Astrocyte of the cerebellum (primary cell): ENCODE measurements at places on chromosomes 4 and X.

DNA sequence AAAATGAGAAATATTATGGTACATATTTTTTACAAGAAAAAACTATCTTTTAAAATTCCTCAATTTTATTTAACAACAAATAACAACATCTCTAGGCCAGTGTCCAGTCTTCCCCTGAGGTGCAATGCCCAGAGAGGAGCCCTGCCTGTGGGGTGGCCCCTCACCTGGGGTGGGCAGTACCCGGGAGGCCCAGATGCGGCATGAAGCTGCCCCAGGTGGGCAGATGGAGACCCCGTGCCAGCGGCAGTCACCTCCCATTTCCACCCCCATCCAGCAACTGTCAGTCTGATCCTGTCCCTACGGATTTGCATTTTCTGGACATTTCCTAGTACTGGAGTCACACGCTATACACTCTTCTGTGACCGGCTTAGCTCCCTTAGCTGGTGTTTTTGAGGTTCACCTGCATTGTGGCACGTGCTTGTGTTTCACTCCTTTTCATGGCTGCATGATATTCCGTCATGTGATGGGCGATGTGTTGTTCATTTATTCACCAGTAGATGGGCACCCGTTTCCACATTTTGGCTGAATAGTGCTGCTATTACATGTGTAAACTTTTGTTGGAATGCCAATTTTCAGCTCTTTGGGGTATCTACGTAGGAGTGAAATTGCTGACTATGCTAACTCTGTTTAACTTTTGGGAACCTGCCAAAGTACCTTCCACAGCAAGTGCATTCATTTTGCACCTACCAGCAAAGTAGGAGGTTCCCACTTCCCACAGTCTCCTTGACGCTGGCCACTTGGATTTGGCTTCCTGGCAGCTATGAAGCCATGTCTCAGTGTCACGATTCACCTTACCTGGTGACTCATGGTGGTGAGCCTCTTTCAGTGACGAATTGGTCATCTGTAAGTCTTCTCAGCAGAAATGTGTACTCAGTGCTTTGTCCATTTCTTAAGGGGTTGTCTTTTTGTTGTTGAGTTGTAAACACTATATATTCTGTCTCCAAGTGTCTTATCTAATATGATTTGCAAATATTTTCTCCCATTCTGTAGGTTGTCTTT lies 11.7 kb upstream of the MAEA start:
- DNase-seq = no peak

GRCh38 chrX:154804261-154804956 lies 876 bp downstream of the MPP1 start:
- no peak for DNase-seq

DNA sequence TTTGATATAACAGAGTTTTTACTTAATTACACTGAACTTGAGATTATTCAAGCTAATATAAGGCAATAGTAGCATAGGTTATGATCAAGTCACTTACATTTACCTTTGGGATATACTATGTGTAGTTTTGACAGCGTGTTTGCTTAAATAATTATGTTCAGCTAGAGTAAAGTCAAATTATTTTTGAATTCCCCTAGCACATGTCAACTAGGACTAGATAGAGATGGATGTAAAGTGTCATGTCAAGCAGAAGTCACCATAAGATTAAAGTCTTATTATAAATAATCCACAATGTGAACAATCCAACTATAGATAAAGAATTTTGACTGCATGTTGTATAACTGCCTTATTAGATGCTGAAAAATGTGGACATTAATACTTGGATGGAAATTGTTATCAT lies 665.2 kb downstream of the GRID2 start:
- no peak for DNase-seq

DNA sequence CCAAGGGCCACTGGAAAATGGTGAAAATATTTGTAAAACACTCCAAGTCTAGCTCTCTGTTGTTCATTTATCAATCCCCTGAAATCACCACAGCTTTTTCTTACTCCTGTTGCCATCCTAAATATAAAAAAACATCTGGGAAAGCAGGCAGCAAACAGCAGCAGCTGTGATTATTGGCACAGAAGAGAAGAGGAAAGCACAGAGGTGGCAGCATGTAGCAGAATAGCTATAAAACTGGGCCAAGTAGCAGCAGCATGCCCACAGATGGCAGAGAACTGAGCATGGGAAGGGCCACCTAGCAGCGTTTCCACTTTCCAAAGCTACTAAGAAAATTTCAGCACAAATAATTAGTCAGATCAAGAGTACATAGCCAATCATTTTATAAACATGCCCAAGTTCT lies 307.2 kb downstream of the SLC7A11 start:
- no peak for DNase-seq

- peak; percentile 67 for DNase-seq
These were observed 34.4 kb downstream of the NFKB1 start for GRCh38 chr4:102535398-102536082.

DNA sequence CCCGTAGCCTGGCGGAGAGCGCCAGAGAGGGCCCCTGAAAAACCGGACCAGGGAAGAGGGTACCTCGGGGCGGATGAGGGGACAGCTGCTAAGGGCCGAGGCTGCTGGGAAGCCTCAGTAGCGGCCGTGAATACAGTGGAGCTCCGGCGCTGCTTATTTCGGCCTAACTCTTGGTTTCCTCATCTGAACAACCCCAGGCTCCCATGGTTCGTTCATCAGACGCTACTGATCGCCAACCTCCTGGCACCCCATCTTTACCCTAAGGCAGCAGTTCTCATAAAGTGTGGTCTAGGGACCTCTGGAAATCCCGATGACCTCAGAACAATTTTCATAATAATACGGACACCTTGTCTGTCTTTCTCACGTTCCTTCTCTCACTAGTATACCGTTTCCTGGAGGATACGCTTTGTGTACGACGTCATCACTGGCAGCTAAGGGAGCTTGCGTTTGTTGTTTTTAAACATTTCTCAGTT lies 645 bp upstream of the RAB28 start:
- DNase-seq = no peak

DNA sequence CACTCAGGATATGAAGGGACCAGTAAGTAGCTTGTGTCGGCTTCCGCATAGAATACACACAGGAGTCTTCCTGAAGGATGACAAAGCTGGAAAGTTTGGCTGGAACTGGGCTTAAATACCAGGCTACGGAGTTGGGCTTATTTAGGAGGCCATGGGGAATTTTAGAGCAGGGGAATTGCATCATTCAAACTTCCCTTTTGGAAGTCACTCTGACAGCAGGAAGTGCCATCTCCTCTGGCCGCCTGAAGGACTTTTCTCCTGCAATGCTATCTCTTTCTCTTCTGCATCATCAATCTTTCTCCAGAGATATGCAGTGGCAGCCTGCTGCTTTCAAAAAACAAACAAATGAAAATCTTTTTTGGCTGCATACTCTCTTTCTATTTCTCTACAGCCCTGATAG lies 48.4 kb upstream of the PAK3 start:
- DNase-seq = no peak

- no peak for DNase-seq
These were observed 12.6 kb downstream of the SH3RF1 start for GRCh38 chr4:169258141-169258540.

DNA sequence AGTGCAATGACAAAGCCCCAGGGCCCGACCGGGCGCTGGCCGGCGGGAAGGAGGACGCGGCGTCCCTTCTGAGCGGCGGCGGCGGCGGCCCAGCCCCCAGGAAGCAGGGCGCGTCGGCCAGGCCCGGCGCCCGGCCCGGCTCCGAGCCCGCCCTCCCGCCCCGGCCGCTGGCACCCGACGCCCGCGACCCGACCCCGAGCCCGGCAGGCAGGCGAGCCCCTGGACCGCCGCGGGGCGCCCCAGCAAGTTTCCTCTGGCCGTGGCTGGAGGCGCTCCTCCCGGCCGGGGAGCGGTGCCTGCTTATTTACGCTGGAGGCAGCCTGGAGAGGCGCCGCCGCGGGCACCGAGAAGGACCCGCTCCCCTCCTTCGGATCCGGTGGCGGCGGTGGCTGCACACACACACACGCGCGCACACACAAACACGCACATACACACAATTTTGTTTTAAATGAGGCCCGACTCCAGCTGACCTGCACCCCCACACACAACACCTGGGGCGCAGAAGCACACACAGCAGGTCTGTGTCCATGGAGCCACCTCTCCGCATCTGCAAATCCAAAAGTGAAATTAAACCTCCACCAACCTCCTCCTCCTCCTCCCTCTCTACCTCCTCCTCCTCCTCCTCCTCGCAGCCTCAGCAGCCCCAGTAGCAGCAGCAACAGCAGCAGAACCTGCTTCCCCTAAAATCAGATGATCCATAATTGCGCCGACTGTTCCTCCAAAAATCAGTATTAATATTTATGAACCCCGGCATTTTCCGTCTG lies 669 bp downstream of the IRF2 start:
- DNase-seq = no peak

- DNase-seq = no peak
These were observed 36.1 kb downstream of the TMEM165 start for GRCh38 chr4:55431710-55432336.

DNA sequence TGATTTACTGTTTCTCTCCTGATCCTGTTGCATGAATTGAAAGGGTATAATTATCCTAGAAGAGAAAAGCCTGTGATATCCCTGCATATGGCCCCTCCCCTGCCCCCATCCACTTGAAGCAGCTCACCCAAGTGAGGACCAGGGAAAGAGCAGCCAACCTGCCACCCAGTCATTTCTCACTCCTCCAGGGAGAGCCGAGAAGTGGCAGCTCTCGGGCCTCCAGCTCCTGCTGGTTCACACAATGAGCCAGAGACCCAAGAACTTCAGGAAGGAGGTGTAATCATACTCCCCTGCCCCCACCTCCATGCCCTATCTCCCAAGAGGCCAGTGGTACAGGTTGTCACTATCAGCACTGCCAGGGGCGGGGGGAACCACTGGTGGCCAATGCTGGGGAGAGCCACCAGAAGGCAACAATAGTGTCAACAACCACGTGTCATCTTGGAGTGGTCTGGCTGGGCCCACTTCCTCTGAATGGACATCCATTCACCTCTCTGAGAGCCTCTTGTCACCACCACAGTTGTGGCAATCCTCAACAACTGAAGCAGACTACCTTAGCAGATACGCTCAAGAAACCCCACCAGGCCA lies 42.9 kb downstream of the APOO start:
- no peak for DNase-seq

- DNase-seq = no peak
These were observed 14.9 kb downstream of the SLC9A7 start for GRCh38 chrX:46744009-46744408.

- no peak for DNase-seq
These were observed 16.8 kb downstream of the CLNK start for GRCh38 chr4:10667701-10668326.

DNA sequence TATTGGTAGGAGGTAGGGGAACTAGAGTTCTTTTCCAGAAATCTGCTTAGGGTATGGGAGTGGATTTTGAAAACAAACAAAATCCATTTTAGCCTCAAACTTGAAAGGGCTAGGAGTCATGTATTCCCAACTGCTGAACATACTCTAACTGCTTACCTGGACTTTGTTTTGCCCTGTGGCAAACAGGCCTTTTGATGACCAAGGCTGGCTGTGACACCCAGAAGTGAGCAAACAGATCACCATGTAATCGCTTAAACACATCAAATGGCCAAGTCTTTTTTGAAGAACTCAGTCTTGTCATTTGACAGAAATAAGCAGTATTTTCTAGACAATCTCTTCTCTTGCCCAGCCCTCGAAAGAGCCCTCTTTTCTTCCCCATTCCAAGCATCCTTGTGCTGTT lies 203.4 kb downstream of the KIT start:
- no peak for DNase-seq

- DNase-seq = peak; percentile 1
These were observed 1920.6 kb downstream of the ARAP2 start for GRCh38 chr4:34323549-34324320.

GRCh38 chr4:89273741-89274141 lies 33.9 kb downstream of the GPRIN3 start:
- no peak for DNase-seq

DNA sequence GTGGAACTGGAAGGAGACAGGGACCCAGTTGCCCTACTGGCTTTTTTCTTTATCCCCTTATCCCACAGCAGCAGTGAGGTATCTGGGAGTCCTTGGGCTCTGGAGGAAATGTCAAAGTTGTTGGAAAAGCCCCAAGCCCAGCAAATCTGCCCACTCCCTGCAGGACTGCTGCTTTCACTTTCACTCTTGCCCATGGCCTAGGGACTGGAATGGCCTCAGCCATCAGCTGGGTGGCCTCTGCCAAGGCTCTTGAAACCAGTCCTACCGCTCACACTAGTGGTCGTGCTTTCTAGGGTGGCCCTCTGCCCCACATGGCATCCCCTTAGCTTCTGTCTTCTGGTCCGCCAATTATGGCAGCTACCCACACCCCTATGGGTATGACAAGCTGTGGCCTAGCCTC lies 9.7 kb upstream of the RHOXF1 start:
- no peak for DNase-seq

- DNase-seq = no peak
These were observed 291.2 kb downstream of the FBXW7 start for GRCh38 chr4:152244659-152245058.

DNA sequence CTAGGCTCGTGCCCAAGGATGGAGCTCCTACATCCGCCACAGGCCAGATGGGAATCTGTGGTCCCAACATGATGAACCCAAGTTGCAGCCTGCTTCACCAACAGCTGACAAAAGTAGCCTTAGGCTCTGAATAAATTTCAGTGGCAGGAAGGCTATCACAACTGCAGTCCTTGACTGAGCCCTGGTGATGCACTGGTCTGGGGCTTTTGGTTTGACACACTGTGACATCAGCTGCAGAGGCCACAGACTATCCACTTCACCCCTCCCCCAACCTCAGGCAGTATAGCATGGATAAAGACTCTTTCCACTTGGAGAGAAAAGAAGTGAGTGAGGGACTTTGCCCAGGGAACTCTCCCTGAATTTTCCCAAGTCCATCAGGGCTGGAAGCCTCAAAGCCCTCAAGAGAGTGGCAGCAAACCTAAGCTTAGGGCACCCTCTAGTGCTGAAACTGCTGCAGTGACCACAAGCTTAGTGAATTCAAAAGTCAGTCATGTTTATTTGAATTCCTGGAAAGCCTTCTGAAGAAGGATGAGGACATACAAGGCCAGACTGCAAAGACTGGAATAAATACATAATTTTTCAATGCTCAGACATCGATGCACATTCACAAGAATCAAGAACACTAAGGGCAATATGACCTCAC lies 135.0 kb upstream of the TENT5D start:
- no peak for DNase-seq

- DNase-seq = no peak
These were observed 14.8 kb downstream of the BLOC1S4 start for GRCh38 chr4:6730603-6731317.

DNA sequence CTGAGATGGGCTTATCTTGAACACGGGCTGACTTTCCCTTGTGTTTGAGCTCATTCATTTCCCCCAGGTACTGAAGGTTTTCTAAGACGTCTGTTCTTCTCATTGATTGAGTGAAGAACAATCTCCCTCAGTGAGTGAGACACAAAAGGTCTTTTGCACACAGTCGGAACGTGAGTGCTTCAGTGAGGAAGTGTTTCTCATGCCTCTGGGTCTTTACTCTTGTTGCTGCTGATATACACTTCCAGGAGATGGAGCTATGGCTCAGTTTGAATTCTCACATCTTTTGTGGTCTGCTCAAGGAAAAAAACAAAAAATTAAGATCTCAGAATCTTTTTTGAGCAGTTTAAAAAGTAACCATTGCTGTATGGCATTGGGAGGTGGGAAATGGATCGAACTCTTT lies 981.9 kb upstream of the TENM3 start:
- peak; percentile 4 for DNase-seq
